ENCODE measurements at places on chromosomes 5 and 9.

DNA sequence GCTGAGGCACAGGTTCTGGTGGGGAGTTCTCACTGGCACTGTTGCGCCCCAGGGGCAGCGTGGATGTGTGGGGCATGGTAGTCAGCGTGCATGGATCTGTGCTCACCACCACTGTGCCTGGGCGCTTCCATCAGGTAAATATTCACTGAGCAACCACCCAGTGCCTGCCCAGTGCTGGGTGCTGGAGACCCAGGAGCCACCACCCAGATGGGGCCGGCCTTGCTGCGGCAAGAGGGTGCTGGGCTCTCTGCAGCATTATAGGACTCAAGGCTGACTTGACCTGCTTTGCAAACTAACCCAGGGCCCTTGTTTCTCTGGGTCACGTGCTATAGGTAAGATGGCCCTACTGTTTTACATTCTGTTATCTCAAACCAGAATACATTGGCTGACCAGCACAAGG lies 60.5 kb downstream of the DAP start:
- DNase-seq, result no peak

GRCh38 chr9:10354591-10354990 lies 258.2 kb downstream of the PTPRD start:
- no peak for DNase-seq

DNA sequence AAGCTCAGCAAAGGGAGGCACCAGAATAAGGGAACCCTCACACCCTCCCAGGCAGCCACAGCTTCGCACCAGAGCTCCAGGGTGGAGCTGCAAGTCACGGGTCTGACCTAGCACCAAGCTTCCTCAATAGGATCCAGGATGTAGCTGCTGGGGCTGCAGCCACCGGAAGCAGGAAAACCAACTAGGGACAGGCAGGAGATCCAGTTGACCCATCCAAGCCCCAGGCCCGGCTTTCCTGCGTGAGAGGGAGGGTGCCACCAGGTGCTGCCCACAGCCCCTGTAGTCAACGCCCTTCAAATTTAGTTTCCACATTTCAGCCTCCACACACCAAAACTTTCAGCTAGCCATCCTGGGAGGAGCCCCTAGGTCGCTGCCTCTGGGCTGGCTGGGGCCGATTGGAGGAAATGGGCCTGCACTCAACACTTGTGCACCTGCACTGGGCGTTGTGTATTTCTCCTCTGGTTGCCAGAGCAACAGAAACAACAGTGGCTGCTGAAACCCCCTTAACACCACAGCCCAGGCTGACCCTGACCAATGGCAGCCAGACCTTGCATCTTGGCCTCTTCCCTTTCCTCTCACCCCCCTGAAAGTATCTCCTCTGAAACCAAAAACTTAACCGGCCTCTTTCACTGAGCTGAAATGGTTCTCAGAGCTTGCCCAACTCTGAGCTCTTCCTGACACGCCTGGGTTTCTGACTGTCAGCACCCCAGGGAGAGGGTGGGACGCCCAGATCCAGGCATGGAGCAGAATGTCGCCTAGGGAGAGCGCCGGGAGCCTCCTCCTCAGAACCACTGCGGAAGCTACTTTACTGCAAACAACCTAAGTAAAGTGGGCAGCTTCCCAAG lies 226.5 kb upstream of the MAP3K1 start:
- DNase-seq, result no peak

DNA sequence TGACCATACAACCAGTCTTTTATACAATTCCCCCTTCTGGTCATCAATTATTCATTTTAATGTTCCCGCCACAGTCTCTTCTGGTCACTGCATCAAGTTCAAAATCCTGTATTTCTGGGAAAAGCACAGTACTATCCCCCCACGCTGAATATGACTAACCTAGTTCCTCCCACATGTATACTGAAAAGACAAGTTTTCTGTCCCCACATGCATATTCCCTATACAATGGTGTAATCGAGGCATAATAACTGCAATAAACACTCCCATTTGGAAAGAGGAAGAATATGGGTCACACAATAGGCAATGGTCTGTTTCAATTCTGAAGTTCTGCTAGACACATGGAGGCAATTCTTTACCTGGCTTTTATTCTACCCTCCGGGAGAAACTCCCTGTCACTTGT lies 344.9 kb downstream of the EFNA5 start:
- DNase-seq, result no peak

- DNase-seq, result no peak
Observed at GRCh38 chr5:1808439-1808838, 7.2 kb downstream of the NDUFS6 start.

DNA sequence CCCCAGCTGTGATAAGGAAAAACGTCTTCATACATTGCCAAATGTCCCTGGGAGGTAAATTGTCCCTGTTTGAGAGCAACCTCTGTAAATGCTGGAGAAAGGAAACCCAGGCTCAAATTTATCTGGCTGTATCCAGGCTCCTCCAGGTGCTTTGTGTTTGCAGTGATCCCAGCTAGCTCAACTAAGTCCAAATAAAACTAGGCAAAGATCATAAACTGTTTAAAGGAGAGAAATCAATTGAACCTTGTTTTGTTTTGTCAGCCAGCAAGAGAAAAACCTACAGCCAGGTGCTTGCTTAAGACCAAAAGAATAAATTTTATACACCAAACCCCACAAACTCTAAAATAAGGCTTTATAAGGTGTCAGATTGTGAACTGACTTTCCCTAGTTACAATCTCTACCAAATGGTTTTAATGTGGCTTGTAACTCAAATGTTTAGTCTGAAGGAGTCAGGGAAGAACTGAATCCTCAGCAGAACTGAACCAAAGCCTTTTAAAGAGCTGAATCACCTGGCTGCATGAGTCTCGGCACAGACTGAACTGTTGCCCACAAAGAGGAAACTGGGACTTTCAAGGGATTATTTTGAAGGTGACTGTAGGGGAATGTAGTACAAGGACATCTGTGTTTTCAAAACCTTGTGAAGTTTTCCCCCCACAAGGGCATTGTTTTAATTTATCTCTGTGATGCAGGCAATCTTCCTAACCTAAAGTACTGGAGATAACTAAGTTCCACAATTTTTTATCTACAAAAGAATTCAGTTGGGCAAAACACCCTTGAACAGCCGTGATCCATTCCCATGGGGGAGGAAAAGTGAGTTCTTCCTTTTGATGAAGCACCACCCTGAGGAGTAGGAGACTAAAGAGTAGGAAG lies 201.7 kb upstream of the TARS1 start:
- DNase-seq, result no peak

DNA sequence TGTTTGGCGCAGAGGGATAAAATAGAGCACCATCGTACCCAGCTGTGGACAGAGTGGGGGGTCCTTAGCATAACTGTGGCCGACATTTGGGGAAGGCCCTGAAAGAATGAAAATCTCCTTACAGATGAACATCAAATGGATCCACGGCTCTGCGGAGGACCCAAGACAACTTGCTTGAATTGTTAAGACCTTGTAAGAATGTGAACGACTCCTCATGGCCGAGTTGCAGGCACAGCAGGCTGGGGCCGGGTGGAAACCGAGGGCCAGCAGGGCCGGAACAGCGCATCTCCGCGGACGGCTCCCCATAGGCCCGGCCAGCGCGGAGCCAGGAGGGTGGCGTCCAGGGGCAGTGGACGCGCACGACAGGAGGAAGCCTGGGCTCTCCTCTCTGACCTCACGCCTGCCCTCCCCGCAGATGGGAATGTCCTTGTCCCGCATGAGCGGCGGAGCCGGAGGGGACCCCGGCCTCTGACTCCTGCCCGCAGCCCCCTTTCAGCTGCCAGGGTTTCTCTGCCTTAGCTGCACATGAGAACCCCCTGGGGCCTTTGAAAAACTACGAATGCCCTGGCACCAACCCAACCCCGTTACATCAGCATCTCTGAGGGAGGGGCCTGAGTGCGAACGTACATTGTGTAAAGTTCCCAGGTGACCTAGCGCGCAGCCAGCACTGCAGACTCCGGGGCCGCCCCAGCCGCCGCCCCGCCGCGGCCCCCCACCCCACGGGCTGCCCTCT lies 36.2 kb upstream of the PTCH1 start:
- no peak for DNase-seq

- no peak for DNase-seq
Observed at GRCh38 chr5:132219981-132220380, 7.7 kb downstream of the P4HA2 start.

GRCh38 chr9:134190232-134191121 lies 26.1 kb upstream of the RNU6ATAC start:
- DNase-seq, result no peak

DNA sequence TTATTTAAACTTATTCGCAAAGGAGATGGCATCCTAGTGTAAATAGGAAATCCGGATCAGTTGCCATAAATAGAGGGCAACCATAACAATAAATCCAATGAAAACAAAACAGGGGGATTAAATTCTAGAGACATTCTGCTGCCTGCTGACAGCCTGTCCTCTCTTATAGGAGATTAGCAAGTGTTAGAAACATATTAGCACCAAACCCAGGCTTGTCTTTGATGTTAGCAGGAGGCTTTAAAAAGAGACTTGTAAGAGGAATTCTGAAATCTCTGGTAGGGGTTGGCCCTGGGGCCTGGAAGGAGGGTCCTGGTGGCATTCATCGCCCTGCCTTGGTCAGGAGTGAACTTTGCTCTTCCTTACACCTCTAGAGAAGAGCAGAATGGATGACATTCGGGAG lies 21.6 kb downstream of the NDST1 start:
- no peak for DNase-seq

GRCh38 chr9:123174887-123175518 lies 93.4 kb downstream of the STRBP start:
- no peak for DNase-seq
